Naive thymus-derived CD4-positive, alpha-beta T cell (primary cell): ENCODE measurements at places on chromosomes 13 and 19.

DNA sequence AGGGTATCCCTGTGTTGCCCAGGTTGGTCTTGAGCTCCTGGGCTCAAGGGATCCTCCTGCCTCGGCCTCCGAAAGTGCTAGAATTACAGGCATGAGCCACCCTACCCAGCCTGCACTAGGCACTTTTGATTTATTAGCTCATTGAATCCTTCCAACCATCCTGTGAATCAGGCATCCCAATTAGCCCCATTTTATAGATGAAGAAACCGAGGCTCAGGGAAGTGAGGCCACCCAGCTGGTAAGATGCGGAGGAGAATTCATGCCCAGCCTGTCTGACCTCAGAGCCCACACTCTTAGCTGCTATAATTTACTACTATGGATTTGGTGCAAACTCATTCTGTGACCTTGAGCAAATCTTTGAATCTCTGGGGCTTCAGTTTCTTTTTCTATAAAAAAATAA, 17.8 kb upstream of the CACNG8 start:
- no peak for DNase-seq

GRCh38 chr13:91491980-91492379, 93.6 kb downstream of the GPC5 start:
- DNase-seq: no peak

DNA sequence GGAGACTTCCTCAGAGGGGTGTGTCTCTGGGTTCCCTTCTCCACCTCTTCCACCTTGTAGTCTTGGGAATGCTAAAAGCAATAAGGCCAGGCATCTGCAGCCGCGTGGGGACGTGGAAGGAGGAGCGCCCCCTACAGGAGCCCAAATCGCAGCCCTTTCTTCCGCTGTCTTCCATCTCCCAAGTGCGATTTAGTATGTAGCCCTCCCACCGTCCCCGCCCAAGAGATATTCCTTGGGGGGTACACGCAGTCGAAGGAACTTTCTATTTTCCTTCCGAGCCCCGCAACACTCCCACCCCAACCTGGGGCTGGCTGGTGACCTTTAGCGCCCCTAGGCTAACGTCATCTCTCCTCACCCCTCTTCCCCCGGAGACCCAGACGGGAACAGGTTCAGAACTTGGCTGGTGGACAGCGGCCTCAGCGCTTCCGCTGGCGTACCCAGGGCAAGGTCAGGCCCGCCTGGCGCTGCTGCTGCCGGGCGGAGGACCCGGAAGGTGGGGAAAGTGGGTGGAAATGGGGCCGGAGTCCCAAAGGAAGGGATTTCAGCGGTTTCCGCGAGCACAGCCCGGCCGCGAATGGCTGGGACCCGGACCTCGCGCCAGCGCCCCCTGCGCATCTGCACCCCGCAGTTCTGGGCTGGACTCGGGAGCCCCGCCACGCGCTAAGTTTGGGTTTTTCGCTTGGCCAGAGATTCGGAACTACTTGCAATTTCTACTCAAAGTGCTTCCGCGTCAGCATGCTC, 2.1 kb upstream of the PCDH8 start:
- DNase-seq: no peak

- no peak for DNase-seq
Observed at GRCh38 chr13:25463496-25463895, 91.7 kb downstream of the ATP8A2 start.

DNA sequence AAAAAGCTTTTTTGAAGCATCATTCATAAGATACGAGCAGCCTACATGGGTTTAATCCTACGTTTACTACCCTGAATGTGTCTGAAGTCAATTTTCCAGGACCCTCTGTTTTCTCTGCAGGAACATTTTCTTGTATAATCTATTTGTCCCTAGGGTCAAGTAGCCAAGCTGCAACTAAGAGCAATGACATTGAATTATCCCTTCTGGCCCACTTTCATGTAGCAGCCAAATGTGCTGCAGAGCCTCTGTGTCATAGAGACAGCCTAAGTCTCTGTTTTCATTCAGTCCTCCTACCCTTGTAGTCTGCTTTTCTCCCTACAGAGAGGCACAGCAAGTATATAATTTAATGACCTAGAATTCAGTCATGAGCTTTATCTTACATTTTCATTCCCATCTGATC, 82.1 kb downstream of the ZAR1L start:
- DNase-seq: no peak

- no peak for DNase-seq
Observed at GRCh38 chr13:56886398-56886797, 254.3 kb upstream of the PRR20A start.

GRCh38 chr19:17683078-17683477, 5.1 kb downstream of the UNC13A start:
- no peak for DNase-seq

GRCh38 chr19:33443638-33444561, 70.4 kb downstream of the CEBPG start:
- no peak for DNase-seq

DNA sequence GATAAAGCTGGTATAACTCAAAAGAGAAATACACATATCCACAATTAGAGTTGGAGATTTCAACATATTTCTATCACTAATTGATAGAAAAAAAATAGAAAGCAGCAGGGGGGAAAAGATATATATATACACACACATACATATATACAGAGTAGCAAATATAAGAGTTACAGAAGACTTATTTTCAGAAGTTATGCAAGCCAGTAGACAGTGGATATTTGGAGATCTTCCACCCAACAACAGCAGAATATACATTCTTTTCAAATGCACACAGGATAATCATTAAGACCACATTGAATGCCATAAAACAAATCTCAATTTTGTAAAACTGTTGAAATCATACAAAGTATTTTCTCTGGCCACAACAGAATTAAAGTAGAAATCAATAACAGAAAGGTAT, 192.8 kb downstream of the LACC1 start:
- DNase-seq: no peak

DNA sequence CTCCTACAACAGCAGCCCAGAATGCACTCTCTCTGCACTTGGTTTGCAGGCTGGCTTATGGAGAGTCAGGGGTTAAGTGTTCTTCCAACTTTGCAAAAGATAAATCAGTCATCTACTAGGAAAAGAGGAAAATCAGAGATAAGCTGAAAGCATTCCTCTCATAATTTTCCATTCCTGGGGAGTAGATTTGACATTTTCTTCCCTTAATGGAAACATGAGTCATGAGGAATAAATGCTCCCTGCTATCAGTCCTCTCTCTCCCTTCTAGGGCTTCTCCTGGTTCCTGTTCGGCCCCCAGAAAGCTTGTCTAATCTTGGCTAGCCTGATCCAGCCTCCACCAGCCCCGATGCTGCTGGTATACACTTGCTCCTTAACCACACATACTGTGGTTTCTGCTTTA, 28.4 kb upstream of the ENOX1 start:
- no peak for DNase-seq

DNA sequence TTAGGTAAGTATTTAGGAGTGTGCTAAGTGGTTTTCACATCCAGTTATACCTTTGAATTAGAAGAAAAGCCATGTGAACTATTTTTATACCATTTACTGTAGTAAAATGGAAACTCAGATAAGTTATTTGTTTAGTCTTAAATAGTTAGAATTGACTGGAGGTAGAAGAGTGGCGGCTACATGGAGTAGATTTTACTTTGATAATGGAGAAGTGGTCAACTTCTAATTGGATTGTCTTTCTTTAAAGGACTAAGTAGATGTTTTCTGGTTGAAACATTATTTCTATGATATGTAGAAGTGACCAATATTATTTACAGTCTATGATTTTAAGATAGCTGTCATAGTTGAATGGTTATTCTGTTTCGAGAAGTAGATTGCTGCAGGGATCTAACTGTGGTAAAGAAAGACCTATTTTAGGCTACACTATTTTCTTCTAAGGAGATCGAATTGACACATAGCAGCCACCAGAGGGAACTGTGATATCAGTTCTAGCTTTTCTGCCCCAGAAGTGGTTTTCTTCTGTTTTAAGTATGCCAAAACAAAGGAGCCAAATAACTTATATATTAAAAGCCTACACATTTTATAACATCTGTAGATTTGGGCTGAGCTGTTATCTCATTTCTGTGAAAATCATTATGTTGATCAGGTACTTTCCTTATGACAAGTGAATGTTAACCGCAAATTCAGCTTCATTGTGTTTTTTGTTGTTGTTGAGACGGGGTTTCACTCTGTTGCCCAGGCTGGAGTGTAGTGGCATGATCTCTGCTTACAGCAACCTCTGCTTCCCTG, 26.1 kb downstream of the ZMYM2 start:
- no peak for DNase-seq

DNA sequence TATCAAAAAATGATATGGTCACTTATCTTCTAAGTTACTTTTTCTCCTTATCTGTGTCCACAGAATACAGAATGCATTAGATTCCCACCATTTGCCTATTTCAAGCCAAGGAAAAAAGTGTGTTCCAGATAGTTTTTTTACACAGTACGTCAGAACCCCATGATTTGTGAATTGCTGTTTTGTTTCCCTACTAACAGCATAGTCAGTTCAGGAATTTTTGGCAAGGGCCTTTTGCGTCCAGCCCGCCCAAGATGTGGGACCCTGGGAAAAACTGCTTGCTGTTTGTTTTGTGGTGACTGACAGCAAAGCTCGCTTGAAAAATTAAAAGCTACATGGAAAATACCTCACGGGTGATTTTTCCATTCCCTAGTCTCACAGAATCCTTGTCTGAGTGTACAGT, 20.4 kb upstream of the FAM216B start:
- DNase-seq: no peak

DNA sequence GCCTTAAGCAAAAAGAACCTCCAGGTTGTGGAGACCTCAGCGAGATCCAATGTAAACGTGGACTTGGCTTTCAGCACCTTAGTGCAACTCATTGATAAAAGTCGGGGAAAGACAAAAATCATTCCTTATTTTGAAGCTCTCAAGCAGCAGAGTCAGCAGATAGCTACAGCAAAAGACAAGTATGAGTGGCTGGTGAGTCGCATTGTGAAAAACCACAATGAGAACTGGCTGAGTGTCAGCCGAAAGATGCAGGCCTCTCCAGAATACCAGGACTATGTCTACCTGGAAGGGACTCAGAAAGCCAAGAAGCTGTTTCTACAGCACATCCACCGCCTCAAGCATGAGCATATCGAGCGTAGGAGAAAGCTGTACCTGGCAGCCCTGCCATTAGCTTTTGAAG, 58.5 kb downstream of the ARHGAP35 start:
- no peak for DNase-seq
